Activated CD4-positive, alpha-beta T cell treated with anti-CD3 and anti-CD28 coated beads for 24 hours (primary cell): ENCODE measurements at places on chromosomes 1 and 21.

GRCh38 chr1:15963363-15963967, 12.4 kb downstream of the ZBTB17 start:
- no peak for DNase-seq

DNA sequence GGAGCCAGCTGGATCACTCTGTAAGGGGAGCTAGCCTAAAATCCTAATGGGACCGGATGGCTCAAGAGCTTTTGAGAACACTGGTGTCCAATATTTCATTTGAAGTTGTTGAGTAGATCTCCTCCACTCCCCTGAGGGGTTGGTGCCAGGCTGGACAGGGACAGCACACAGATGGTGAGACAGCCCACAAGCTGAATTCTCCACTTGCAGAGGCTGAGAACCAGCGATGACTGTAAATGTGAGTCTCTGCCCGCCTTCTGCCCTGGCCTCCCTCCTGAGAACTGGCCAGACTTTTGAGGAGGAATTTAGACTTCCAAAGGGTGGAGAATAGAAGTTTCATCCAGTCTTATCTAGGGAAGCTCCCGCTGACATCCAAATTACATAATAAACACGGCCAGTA, 20.5 kb upstream of the COQ8A start:
- no peak for DNase-seq

DNA sequence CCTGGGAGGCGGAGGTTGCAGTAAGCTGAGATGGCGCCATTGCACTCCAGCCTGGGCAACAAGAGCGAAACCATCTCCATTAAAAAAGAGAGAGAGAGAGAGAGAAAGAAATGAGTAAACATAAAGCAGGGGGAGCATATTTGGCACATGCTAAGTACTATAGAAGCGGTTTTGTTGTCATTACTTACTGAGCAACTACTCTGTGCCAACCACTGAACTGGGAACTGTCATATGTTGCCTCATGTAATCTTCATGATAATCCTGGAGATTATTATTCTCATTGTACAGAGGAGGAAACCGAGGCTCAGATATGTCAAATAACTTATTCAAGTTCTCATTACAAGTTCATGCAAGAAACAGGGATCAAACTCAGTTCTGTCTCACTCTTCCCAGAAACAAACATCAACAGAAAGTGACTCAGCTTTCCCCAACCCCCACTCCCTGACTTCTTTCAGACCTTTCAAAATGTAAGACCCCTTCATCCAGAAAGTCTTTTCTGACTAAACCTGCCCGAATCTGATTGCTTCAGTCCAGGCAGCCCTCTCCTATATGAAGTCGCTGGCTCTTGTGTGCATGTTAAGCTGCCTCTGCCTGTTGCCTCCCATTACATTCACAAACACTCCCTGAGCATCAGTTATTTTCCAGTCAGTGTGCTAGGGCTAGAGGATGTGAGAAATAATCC, 23.5 kb downstream of the LAMB3 start:
- DNase-seq = no peak

DNA sequence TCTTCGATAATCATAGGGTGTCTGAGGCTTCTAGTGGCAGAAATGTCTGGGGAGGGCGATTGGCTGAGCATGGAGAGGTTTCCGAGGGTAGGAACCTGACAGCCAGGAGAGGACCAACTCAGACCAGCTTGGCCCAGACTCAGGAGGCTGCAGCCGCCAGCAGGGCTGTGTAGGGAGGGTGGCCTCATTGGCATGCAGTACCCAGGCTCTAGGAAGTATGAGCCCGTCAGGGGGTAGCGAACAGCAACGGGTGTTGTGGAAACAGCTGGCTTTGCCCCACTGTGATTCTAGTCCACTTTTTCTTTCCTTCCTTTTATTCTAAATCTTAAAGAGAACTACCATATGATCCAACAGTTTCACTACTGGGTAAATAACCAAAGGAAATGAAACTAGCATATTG, 103.3 kb downstream of the DIRAS3 start:
- no peak for DNase-seq

DNA sequence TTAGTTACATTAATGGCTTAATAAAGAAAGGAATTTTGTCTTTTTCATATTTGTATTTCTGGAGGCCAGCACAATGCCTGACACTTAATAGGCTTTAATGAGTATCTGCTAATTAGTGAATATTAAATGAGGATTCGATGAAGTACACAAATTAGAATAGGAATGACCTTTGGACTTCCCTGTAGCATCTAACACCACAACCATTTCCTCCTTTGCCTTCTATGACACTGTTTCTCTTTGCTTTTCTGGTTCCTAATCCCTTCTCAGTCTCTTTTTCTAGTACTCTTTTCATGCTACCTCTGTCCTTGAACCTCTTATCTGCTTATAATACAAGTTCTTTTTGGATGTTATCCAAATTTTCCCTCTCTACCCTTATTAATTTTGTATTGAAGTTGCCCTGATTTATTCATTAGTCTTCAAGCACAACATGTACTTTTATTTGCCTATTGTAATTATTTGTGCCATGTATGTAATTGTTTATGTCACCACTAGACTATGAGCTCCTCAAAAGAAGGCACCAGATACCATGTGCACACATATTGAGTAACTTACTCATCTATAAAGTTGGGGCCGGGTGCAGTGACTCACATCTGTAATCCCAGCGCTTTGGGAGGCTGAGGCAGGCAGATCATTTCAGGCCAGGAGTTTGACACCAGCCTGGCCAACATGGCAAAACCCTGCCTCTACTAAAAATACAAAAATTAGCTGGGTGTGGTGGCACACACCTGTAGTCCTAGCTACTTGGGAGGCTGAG, 23.8 kb downstream of the RPS27 start:
- DNase-seq = no peak

DNA sequence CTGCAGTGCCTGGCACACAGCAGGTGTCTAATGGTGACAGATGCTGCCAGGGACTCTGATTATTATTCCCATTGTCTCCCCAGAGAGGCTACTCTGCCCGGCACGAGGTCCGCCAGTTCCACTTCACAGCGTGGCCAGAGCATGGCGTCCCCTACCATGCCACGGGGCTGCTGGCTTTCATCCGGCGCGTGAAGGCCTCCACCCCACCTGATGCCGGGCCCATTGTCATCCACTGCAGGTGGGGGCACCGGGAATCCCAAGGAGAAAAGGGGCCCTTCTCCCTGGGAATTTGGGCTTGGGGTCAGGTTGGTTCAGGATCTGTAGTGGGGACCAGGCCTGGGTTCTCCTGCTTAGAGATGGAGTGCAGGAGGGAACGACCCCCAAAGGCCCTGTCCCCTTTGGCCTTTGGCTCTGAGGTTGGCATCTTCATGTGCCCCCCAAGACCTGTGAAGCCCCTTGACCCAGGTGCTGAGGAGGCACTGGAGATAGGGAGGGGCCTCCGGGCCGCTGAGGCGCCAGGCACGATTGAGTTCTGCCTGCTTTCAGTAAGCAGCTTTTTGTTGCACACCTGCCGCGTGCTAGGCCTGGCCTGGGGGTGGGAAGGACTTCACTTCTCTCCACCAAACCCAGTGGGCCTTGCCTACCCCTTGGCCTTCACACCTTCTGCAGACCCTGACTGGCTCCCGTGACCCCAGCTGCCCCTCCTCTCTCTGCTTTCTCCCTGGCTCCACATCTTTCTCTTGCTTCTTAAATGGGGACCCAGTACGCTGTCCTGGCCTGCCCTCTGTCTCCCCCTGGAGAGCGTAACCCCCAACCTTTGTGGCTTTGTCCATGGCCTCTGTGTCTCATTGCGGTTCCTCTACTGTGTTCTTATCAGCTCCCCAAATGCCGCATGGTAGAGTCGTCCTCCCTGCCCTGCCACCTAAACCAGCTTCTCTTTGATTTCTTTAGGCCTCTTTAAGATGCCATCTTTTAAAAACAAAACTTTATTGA, 76.4 kb downstream of the PTPRU start:
- no peak for DNase-seq

DNA sequence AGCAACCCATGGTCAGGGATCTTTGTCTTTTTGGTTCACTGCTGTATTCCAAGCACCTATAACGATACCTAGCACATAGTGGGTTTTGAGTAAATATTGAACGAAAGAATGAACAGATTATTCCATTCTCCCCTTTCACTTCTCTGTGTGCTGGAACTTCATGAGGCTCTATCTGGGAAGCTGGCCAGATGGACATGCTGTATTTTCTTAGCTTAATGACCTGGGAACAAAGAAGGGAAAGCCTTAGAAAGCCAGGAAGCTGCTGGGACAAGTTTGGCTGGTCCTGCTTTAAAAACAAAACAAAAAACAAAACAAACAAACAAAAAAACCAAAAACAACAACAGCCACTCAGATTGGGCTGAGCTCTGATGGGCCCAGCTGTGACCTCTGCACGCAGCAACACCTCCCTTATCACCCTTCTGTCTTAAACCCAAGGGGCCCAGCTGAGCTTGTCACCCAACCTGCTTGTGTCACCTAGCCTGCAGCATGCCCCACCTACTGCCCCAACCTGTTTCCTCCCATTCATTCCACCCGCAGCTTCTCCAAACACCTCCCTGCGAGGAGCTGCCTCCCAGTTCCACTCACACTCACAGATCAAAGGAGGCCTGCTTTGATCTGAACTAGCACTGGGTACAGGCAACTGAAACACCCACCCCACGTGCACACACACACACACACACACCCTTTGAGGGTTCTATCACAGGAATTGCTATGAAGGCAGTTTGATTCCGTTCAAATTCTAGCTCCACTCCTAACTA, 37.1 kb downstream of the SLC30A1 start:
- DNase-seq = no peak

GRCh38 chr1:113124366-113124765, 51.4 kb downstream of the LRIG2 start:
- DNase-seq = no peak

DNA sequence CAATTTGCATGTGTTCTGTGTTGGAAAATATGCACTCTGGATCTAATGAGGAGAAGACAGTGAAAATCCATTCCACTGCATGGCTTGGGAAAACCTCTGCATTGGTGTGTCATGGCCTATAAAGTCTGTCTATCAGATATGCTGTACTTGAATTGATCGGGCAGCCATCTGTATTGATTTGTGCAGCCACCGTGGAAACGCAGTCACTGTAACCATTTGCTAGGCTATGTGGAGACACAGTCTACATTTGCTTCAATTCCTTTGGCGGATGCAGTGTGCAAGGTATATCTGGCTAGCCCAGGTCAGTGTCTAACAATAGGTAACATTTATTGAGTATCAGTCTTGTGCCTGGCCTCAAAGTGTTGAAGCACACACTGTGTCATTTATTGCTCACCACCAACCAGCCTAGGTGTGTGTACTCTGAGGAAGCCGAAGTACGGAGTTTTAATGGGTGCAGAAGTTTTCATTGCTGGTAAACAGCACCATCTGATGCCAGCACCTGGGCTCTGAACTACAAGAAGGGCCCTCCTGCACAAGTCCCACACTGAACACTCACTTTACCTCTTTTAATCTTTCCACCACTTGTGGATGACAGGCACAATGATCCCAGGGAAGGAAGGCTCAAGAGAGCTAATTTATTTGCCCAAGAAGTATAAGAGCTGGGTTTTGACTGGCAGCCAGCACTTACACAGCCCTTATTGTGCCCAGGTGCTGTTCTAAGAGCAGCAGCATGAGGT, 83.4 kb downstream of the DAB1 start:
- no peak for DNase-seq

- DNase-seq = no peak
These were observed 215.4 kb downstream of the OMA1 start for GRCh38 chr1:58331156-58331555.
